Type B pancreatic cell (in vitro differentiated cells): ENCODE measurements at places on chromosomes 12 and 14.

GRCh38 chr12:100114574-100114973 lies 28.1 kb downstream of the BLTP3B start:
- no peak overlapping the region for H3K4me3 ChIP-seq
- no peaks in the 10 kb centered on the region for H3K27me3 ChIP-seq
- no peak for DNase-seq
- no peak overlapping the region for H3K27ac ChIP-seq
- H3K36me3 ChIP-seq: peaks cover 11% of the 10 kb centered on the region

DNA sequence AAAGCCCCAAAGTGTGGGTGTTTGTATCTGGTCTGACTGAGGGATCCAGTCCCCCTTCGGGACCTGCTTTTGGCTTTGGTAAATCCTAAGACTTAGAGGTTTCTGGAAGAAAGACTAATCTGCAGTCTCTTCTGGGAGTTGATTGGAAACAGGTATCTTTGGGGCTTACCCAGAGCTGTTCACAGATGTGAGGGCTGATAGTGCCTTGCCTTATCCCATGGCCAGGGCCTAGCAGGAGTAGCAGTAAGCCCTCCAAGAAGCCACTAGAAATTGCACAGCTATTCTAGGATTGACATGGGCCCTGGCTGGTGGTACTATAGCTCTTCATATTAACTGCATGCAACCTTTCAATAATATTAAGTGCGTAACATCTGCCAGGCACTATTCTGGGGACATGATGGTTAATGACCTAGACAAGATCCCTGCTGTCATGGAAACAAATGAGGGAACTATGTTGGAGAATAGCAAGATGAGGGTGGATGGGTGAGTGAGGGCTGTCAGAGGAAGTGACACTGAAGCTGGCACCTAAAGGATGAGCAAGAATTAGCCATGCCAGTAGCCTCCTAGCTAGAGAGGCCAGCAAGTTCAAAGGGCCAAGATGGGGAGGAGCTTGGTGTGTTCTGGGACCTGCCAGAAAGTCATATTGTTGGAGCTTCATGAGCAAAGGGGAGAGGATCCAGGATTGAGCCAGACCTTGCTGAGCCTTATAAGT lies 71.7 kb downstream of the CRADD start:
- no peak for DNase-seq
- H3K27ac ChIP-seq: no peak overlapping the region
- H3K4me3 ChIP-seq: no peak overlapping the region
- H3K36me3 ChIP-seq: peaks cover 11% of the 10 kb centered on the region

- H3K4me1 ChIP-seq: peaks cover 39% of the 10 kb centered on the region
- no peaks in the 10 kb centered on the region for H3K27me3 ChIP-seq
- H3K4me3 ChIP-seq: no peak overlapping the region
- no peak for DNase-seq
- peaks cover 31% of the 10 kb centered on the region for H3K36me3 ChIP-seq
Measured at GRCh38 chr12:128815779-128816642, 7.7 kb downstream of the SLC15A4 start.

- DNase-seq: no peak
- no peaks in the 10 kb centered on the region for H3K27me3 ChIP-seq
- H3K36me3 ChIP-seq: no peaks in the 10 kb centered on the region
- peaks cover 13% of the 10 kb centered on the region for H3K4me1 ChIP-seq
Measured at GRCh38 chr12:89991807-89992590, 283.4 kb upstream of the ATP2B1 start.

DNA sequence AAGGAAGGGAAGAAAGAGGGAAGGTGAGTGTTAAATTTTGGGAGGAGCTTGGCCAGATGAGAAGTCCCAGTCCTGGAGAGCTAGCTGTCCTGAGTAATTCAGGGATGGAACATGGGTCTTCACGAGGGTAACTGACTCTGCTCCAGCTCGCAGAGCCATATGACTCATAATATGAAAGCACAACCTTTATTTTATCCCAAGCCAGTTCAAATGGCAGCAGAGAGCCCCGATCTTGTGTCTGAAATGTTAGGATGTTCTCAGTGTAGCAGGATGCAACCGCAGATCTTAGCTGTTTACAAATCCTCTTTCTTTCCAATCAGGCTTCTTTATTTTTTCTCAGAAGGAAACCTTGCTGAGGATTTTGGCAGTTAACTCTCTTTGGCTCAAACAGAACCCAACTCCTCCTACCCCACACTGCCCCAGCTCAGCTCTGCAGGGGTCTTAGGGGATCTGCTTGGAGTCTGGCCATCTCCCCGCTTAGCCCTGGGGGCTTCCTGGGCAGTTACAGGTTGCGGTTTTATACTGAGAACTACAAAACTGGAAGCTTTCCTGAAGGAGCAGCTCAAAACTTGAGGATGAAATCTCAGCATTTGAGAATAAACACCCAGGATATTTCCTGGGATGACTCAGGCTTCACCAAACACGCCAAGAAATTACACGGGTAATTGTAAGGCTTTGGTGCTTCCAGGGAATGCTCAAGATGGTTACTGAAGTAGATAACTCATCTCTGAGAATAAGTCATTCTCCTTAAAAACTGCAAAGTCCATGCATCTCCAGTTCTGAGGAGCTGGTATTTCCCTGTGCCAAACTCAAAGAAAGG lies 92.5 kb downstream of the VCPKMT start:
- no peak overlapping the region for H3K4me3 ChIP-seq
- no peak for DNase-seq
- H3K27ac ChIP-seq: no peak overlapping the region
- H3K4me1 ChIP-seq: peaks cover 4% of the 10 kb centered on the region

- H3K4me3 ChIP-seq: no peak overlapping the region
- H3K36me3 ChIP-seq: no peaks in the 10 kb centered on the region
- no peaks in the 10 kb centered on the region for H3K27me3 ChIP-seq
- peaks cover 19% of the 10 kb centered on the region for H3K4me1 ChIP-seq
- H3K27ac ChIP-seq: no peak overlapping the region
Measured at GRCh38 chr12:119204131-119204530, 25.4 kb downstream of the HSPB8 start.

DNA sequence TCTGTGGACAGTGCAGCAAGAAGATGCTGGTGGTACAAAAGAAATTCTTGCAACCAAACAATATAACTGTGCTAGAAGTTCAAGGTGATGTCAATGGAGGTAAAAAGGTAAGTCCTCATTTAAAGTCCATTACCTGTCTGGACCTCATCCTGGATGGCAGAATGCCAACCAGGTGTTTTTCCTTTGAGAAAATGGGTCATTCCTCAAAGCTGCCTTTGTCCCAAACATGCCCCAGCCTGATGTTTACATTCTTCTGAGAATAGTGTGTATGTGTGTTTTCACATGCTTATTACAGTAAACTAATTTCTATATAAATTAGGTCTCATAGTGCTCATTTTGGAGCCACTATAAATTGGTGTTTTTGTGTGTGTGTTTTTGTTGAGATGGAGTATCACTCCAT lies 24.9 kb downstream of the ACTR6 start:
- DNase-seq: no peak
- peaks cover 5% of the 10 kb centered on the region for H3K4me1 ChIP-seq
- no peak overlapping the region for H3K4me3 ChIP-seq
- H3K27me3 ChIP-seq: no peaks in the 10 kb centered on the region
- peaks cover 17% of the 10 kb centered on the region for H3K36me3 ChIP-seq
- H3K27ac ChIP-seq: no peak overlapping the region
